ENCODE measurements at places on chromosomes 5 and 9. TPM values are rescaled to one million over a fixed set of nuclear protein-coding genes. Genes with fewer than 3 reads are reported as not detected.
A peak's percentile ranks its signal among the peaks of the same experiment; 100 is the strongest.

The SPRY4 gene
- 41.7 TPM for total RNA-seq

The GFI1B gene
- total RNA-seq = 0.53 TPM

The ADRA1B gene
- not detected for total RNA-seq

The SOHLH1 gene
- total RNA-seq = 2.4 TPM

The DDX4 gene
- total RNA-seq = not detected

The KCTD16 gene
- 0.04 TPM for total RNA-seq

The RGP1 gene
- total RNA-seq = 14.6 TPM

The GRM6 gene
- not detected for total RNA-seq

The ANKRD34B gene
- total RNA-seq = 2.9 TPM

The GABBR2 gene
- not detected for total RNA-seq

The C9 gene
- not detected for total RNA-seq

The PKD2L2 gene
- not detected for total RNA-seq

The GABRA1 gene
- not detected for total RNA-seq

- no peak for DNase-seq
Measured at GRCh38 chr5:179816796-179817469, 3.8 kb upstream of the SQSTM1 start.

DNA sequence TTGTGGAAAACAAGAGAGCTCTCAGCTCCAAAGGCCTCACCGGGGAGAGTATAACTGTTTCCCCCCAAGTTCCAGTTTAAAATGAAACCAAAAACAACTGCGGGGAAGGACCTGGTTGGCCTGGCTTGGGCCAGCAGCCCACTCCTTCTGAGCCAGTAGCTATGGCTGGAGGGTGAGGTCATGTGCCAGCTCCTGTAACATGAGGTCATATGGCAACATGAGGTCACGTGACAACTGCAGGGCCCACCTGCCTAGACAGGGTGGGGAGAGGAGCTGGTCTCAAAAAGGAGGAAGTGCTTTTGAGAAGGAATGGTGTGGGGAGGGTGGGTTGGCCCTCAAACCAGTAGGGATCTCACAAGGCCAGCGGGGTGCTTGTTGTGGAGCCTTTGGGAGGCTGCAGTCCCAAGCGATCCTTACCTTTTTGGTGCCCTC lies 29.3 kb upstream of the CRB2 start:
- DNase-seq = peak; percentile 57

DNA sequence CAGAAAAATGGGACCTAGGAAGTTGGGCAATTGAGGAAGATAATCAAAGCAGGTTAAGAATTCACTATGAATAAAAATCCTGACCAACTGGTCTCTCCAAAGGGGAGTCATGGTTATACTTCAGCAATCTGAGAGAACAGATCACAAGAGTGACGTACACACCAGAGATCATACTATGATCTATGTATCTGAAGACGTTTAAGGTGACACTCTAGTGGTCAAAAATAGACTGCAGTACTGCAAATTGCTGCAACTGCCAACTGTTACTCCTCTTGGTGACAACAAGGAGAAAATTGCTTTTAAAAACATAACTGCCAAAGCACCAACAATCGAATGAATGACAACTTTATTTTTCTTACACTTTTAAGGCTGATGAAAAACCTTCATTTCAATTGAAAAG lies 4.9 kb downstream of the AK6 start:
- DNase-seq = peak; percentile 20

DNA sequence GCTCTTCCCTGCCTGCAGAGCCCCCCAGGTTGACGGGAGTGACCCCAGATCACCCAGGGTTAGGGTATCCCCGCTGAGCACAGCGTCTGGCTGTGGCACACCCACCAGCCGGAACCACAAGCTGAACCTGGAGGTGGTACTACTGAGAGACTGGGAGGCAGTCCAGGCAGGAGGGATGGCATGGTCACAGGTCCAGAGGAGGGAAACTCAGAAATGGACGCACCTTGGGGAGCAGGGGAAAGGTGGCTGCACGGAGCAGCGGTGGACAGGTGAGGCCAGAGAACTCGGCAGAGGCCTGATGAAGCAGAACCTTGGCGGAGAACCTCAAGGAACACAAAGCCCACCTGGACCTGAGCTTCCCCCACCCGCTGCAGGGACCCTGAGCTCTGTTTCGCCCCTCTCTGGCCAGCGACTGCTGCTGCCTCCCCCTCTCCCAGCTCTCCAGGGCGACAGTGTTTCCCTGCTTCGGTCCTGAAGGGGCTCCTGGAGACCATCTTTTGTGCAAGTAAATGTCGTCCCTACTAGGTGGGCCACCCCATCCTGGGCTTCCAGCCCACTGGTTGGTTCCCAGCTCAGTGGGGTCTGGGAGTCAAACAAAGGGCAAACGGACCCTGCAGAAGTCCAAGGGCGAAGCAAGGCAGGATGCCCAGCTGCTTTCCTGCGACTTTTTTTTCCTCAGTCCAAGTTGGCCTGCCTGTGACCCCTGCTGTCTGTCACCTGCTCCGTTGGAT lies 845 bp downstream of the ADGRD2 start:
- no peak for DNase-seq

GRCh38 chr9:101369286-101369685 lies 15.5 kb downstream of the BAAT start:
- DNase-seq = no peak

DNA sequence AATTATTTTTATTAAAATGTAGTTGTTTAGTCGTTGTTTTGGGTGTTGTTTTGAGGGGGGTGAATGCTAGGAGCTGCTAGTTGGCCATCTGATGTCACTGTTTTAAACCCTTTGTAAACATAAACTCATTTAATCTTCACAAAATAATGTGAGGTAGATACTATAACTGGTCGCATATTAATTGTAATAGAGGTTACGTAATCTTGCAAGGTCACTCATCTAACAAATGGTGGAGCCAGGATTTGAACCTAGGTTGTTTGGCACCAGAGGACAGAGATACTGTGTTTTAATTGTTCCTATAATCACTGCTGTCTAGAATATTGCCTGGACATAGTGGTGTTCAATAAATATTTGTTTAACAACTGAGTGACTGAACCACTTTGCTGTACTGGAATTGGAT lies 54.4 kb downstream of the LRRTM2 start:
- DNase-seq = no peak

DNA sequence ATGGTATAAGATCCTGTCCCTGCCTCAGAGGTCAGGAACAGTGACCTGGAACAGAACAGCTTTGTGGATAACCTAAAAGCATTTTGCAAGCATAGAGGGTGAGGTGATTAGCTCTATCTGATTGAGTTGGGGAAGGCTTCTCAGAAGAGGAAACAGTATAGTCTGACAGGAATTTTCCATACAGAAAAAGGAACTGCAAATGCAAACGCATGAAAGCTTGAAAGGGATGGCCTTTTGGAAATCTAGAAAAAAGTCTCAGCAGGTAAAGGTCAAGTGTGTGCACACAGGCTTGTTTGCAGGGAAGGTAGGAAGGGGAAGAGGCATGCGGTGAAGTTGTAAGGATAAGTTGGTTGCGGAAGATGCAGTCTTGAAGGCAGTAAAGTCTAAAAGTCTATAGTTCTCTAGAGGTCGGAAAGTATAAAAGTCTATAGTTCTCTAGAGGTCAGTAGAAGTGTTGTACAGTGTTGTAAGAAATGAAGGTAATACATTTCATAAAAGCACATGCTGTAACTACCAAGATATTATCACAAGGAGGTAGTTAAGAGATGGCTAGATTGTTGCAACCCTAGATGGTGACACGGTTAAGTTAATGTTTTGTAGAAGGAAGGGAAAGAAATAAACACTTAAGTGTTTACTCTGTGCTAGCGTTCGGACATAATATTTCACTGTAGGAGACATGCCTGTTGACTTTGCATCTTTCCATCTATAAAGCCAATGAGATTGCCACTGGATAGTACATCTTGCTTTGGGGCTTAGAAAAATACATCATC lies 16.7 kb upstream of the HSPB3 start:
- DNase-seq = no peak

DNA sequence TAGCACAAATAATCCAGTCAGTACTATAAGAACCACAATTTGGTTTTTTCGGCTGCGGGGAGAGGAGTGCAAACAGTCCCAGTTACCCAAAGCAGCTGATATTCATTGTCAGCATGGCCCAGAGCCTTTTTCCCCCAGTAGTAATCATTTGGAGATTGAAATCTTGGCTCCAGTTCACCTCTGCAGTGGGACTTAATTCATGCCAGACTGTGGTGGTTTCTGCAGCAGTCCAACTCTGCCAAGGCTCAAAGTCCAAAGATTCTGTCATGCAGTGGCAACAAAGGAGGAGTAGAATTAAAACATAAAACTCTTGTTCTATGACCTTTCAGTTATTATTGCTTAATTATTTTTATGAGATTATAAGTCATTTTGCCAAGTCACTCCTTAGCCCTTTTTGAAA lies 25.0 kb upstream of the TRIM36 start:
- no peak for DNase-seq

DNA sequence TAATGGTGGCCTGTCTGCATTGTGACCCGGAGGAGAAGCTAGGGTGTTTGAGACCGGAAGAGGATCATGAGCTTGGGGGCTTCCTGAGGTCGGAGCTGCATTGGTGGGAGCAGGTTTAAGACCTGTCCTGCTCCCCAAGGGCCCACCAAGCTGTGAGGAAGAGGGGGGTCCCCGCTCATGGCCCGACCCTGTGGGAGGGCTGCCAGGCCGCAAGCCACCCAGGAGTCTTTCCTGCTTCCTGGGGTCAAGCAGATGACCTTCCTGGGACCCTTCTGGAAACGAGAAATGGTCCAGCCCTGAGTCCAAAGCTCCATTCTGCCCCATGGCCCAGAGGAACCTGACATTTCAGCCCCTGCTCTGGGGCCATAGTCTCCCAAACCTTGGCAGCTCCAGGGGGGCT lies 61.5 kb upstream of the RNU6ATAC start:
- DNase-seq = no peak

DNA sequence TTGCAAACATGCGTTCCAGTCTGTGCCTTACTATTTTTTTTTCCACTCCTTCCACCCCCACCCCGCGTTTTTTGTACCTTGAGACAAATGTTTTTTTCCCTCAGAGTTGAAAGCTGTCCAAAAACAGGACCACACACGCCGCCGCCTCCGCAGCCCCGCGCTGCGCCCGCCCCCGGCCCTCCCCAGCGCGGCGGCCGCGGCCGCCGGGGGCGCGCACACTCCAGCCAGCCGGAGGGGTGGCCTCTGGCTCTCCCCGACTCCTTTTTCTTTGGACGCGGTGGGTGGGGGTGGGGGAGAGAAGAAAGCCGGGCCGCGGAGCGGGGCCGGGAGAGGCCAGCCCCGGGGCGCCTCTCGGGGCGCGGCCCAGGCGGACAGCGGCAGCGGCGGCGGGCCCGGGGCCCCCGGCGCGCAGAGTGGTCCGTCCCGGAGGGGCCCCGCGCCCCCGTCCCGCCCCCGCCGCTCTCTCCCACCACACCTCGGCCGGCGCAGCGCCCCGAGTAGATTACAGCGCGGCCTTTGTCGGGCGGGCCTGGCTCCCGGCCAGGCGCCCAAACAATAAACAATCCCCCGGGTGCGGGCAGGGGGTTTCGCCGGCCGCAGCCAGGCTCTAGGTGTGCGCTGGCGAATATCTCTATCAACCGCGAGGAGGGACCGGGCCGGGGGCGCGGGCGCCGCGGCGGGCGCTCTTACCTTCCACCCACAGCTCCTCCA lies 10.9 kb downstream of the PTCH1 start:
- DNase-seq = peak; percentile 90

DNA sequence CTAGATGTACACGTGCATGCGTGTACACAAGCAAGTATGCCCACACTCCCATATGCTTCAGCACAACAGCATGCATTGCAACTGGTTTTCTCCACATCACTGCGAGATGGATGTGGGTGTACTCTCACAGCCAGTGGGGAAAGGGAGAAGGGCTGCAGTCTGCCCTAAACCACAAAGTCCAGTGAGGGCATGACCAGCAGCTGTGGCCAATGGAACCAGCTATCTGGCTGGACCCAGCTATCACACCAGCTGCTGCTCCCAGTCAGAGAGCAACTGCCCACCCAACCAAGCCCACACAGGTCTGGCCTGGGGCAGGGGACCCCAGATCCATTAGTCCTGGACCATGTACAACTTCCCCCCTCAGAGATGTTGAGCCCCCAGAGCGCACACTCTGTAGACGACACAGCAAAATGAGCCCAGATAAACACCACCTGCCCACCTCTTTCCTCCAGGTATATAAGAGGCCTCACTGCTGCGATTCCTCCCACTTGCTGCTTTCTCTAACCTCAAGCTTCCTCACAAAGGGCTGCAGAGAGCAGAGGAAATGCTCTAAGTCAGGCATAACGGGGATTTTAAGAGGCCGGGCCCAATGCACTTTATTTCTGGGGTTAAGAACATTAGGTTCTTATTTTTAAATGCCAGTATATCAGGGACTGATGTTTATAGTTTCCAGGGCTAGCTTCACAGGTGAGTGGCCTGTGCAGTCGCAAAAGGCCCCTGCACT lies 39.0 kb downstream of the SHB start:
- peak; percentile 48 for DNase-seq

DNA sequence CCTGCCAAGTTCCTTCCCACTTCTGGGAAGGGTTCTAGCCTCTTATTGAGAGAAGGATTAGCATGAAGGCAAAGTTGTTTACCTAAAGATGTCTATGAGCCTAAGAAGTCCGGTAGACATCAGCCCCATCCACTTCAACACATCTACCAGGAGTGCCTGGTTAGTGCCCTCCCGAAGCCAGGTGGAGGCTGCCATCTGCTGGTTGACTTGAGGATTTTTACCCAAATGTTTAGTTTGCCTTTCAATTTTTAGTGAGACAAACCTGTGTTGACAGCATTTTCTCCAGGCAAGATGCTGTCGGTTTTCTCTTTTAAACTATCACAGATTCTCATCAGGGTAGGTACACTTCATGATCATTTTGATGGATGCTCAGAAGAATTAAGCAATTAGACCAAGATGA lies 83.6 kb upstream of the TNFSF8 start:
- DNase-seq = peak; percentile 78

- DNase-seq = no peak
Measured at GRCh38 chr9:128972956-128973355, 25.5 kb downstream of the NUP188 start.

- no peak for DNase-seq
Measured at GRCh38 chr9:4748612-4749011, 7.6 kb upstream of the AK3 start.

DNA sequence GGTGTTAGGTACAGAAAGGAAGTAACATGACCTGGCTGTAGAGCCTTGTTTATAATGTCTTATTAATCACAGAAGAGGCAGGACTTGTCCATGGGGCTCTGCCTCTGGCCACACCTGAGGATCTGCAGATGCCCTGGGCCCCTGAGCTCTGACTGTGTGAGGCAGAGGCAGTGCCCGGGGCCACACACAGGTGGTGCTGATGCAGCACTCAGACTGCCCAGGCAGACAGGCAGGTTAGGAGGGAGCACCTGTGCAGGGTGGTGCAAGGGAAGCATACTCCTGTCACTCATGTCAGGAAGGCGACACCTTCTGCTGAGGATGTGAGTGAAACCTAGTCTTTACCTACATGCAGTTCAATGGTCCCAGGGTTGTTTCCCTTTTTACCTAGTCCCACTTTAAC lies 88.7 kb downstream of the CFAP90 start:
- no peak for DNase-seq

- peak; percentile 23 for DNase-seq
Measured at GRCh38 chr5:150000990-150001659, 586 bp downstream of the HMGXB3 start.

GRCh38 chr5:93070938-93071337 lies 510.1 kb downstream of the NR2F1-AS1 start:
- no peak for DNase-seq

- DNase-seq = no peak
Measured at GRCh38 chr5:115414406-115415142, 118.1 kb upstream of the CCDC112 start.
